ENCODE measurements at places on chromosomes 16 and 17.

- DNase-seq = no peak
Observed at GRCh38 chr17:81090361-81091136, 55.6 kb downstream of the BAIAP2 start.

DNA sequence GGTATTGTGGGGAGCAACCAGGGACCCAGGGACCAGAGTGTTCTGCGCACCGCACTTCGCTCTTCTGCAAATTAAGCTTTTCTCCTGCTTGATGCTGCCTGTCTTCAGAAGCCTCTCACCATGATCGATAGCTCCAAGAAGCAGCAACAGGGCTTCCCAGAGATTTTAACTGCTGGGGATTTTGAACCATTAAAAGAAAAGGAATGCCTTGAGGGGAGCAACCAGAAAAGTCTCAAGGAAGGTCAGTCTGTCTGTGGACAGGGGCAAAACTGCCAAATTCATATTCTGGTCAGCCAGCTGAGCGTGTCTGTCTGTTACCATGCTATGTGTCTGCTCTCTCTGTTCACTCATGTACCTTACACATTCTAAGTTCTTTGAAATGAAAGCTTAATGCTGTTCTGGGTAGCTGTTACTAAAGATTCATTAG is 115.7 kb downstream of the MRTFB start:
- DNase-seq = no peak

- DNase-seq = no peak
Observed at GRCh38 chr16:70635336-70636016, 10.9 kb upstream of the IL34 start.

- no peak for DNase-seq
Observed at GRCh38 chr17:78019367-78019975, 61.0 kb downstream of the TNRC6C start.

- DNase-seq = no peak
Observed at GRCh38 chr17:57985675-57985974, 2.4 kb downstream of the VEZF1 start.

- DNase-seq = no peak
Observed at GRCh38 chr17:44844390-44844830, 3.3 kb upstream of the HIGD1B start.

DNA sequence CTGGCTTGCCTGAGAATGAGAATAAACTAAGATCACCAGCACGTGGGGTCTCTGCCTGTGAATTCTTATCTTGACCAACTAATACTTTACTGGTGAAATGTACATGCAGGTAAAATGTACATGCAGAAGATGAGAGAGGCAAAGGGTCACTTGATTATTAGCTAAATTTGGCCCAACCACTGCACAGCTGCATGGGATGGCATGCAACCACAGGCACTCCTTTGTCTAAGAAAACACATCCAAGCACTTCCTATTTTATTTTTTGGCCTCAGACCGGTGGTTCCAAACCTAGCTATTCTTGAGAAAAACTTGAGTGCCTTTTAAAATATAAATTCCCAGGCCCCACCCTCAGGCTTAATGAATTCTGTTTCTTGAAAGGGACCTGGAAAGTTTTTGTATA is 77.9 kb downstream of the SYCE1L start:
- DNase-seq = no peak

- DNase-seq = no peak
Observed at GRCh38 chr17:57629886-57630285, 115.2 kb downstream of the CCDC182 start.

- DNase-seq = no peak
Observed at GRCh38 chr16:12160815-12161550, 184.4 kb downstream of the SNX29 start.

DNA sequence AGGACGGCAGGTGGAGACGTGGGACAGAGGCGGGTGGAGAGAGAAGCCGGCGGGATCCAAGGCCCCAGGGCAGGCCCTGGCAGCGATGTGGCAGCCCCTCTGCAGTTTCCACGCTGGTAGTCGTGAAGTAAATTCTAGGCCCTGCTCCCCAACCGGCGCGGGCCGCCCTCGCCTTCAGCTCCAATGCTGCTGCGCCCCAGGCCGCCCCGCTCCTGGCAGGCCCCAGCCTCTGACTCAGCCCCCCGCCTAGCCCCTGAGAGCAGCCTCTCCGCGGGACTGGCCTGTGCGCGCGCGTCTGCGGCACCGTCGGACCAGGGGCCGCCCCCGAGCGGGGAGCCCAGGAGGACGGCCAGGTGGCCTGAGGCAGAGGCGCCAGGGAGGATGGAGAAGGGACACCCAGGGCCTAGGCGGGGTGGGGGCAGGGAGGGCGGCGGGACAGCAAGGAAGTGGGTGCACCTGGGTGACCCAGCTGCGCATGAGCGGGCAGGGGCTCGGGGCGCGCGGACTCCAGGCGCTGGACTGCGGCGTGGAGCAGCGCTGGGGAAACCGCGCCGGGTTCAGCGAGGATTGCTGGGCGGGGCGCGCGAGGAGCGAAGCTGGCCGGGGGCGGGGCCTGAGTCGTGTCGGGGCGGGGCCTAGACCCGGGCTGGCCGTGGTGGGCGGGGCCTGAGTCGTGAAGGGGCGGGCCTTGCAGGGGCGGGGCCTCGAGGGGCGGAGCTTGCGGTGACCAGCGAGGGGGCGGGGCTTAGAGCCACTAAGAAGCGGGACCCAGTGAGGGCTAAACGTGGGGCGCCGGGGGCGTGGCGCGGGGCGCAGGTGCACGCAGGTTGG is 29.6 kb downstream of the ZNF778 start:
- peak; percentile 88 for DNase-seq

GRCh38 chr17:75614006-75614405 is 19.2 kb upstream of the SMIM5 start:
- no peak for DNase-seq

DNA sequence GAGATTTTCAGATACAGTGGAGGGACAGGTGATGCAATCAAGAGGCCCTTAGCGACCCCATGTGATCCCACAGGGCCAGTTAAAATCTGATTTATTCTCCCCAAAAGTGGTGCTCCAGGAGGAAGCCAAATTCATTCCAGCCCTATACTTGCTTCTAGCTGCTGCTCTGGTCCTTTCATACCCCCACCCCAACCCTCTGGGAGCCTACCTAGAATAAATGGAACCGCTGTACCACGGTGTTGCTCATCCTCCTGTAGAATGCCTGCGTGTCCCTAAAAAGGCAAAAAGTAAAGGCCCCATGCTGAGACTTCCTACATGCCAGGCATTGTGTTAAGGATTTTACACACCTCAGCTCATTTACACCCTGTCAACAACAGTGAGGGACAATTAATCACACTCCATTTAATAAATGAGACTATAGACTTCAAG is 2.0 kb upstream of the RASL10B start:
- DNase-seq = no peak

DNA sequence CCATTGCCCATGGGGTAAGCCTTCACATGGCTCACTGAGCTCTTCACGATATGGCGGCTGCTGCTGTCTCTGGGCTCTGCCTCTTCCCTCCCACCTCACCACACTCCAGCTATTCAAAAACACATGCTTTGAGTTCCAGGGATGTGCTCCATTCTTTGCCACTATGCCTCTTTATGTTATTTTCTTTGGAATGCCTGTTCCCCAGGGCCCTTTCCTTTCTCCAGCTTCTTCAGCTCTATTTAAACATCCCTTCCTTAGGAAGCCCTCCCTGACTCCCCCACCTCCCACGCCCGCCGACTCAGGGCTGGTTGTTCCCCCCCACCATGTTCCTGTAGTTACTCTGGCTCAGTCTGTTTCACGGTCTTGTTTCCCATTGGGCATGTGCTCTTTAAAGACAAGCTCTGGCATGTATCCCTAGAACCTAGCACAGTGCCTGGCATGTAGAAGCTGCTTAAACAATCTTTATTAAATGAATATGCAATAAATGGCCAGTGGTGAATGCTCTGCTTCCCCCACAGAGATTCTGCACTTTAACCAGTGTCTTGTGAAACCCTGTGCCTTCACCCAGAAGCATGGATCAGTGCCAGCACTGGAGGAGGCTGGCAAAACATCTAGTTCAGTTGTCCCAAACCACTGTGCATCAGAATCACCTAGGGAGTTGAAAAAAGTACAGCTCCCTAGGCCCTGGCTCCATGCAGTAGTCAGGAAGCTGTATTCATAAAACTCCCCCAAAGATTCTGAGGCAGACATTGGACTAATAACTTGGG is 6.9 kb downstream of the MYCBPAP start:
- no peak for DNase-seq

DNA sequence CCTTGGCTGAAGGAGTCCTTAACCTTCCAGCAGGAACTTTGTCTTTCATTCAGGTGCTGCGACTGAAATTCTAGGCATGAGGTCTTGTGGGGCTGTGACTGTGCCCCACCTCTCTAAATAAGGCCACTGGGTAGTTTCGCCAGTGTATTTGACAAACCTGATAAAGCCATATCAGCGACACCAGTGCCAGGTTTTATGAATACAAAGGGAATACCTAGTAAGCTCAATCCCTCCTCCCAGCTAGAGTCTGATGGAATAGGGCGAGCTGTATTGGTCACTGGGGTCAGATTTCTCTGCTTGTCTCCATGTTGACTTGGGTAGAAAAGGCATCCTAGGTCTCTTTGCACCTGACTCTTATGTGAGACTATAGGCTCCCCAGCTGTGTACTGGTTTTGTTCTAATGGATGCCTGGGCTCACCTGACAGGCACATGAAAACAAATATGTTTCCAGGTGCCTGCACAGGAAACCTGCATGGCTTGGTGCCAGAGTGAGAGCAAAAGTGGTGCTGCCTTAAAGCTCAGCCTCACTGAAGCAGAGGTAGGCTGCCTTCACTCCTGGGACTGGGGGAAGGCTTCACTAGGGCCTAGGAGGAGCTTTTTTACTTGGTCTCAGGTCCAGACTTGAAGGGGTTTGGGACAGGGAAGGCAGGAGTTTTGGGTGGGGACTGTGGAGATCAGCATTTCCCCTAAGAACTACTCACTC is 8.3 kb downstream of the SLC7A6 start:
- peak; percentile 44 for DNase-seq

DNA sequence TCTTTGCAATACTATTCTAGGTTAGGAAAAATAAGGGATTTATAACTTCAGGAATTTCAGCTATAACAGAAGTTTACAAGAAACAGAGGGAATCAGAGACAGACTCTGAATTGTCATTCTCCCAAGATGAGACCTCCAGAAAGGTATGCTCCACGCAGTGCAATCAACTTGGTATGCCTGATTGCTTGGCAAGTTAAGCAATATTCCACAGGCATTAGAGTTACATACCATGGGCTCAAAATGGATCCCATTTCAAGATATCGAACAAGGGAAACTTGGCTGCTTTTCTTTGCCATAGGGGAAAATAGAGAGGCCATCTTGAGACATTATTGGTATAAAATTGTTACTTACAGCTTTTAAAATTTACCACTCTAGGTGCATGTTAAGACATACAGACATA is 615.6 kb upstream of the SOX9 start:
- DNase-seq = no peak

GRCh38 chr17:72608436-72608835 is 484.1 kb downstream of the SLC39A11 start:
- no peak for DNase-seq

- no peak for DNase-seq
Observed at GRCh38 chr16:89046491-89046890, 47.2 kb upstream of the ACSF3 start.

- no peak for DNase-seq
Observed at GRCh38 chr16:27803775-27804549, 254.0 kb downstream of the KATNIP start.

DNA sequence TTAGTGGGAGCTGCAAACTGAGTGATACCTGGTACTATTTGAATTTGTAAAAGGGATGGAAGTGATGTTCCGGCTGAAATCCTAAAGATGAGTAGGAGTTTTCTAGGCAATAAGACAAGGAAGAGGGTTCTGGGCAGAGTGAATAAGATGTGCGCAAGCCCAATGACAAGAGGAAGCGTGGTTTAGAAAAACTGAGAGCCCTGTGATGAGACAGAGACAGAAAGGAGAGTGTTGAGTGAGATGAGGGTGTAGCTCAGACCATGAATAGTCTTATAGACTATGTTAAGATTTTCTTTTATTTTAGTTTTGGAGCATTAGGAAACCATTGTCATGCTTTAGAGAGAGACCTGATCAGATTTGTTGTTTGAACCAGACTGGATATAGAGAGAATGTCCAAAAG is 50.2 kb downstream of the COX10 start:
- DNase-seq = no peak

DNA sequence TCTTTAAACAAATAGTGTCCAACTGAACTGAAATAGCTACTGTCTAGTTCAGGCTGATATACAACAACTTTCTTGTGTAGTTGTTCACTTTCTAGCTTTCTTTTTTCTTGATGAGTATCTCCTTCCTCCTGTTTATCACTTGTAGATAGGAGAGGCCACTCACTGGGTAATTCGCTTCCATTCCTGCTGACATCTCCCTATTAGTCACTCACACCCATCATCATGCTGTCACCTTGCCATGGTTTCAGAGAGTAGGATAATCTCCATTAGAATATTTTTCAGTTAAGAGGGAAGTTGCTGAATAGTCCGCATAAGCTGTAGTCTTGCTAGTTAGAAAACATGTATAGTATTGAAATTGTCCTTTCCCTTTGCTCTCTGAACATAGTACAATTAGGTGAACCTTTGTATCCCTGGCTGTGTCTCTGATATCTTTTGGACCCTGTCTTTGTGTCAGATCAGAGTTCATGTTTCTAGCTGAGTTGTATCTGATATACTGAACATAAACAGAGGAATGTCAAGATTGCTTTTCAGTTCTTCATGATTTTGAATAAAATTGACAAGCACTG is 64.4 kb upstream of the RASL10B start:
- no peak for DNase-seq

- DNase-seq = no peak
Observed at GRCh38 chr17:43834106-43834505, 1.2 kb upstream of the MPP3 start.

GRCh38 chr17:63644846-63645245 is 22.6 kb downstream of the MAP3K3 start:
- no peak for DNase-seq

GRCh38 chr16:30060836-30061554 is 4.6 kb upstream of the ALDOA start:
- no peak for DNase-seq

GRCh38 chr17:78301821-78302213 is 58.1 kb downstream of the SOCS3 start:
- no peak for DNase-seq

DNA sequence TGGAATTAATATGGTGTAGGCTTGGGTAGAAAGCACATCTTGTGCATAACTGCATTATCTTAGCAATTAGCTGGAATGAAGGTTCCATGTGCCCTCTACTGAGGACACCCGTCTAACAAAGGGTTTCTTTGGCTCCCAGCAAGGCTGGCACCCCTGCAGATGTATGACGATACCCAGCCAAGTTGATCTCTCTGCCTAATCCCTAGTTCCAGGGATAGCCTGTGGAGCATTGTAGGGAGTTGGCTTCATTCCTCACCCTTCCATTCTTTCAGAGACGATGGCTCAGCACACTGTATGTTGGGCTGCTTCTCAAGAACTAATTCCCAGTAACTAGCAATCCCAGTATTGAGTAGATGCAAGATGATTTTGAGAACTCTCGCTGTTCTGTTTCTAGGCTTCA is 182.5 kb downstream of the SNX29 start:
- no peak for DNase-seq

GRCh38 chr16:62149631-62150030 is 113.4 kb upstream of the CDH8 start:
- DNase-seq = no peak

- no peak for DNase-seq
Observed at GRCh38 chr17:59038734-59039133, 67.9 kb downstream of the TRIM37 start.
